Esophagus squamous epithelium (tissue), 5 donors: ENCODE measurements at places on chromosomes 2 and 18.

- DNase-seq: no peak
Measured at GRCh38 chr2:64840426-64840881, 148.7 kb upstream of the SLC1A4 start.

DNA sequence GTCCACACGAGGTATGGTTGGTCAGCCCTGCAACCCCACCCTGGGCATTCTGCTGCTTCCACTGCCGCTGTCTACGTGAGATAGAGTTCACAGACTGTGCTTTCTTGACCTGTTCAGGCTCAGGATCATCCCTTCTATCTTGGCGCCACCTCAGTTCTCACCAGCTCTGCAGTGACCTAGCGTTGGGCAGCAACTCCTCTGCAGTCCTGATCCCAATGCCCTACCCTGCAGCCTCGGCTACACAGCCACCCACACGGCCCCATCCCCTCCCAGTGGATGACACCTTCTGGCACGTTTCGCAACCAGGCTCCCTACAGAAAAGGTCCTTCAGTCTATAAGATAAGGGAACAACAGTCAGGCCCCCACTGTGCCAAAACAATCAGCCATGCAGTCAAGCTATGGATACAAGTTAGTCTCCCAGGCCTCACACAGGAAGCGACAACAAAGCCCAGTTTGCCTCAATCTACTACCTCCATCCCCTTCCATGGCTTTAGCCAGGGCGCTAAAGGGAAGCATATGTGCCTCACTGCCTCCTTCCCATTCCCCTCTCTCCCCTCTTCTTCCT, 317.9 kb upstream of the PKDCC start:
- no peak for DNase-seq

GRCh38 chr2:229993236-229993635, 70.9 kb downstream of the FBXO36 start:
- DNase-seq: no peak

DNA sequence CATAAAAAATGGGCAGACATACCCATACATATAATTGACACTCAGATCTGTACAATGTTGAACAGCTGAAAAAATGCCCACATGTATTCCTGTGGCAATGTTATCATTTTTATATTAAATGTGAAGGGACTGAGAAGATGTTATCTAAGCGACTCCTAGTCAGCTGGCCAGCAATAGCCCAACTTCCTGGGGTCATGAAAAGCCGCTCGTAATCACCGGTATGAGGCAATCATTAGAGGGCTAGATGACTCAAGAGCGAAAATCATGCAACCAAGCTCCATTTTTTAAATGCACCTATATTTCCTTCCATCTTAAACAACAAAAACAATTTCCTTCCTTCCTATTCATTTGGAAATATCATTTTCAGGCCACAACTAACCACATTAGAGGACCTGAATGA, 274.6 kb upstream of the CCDC68 start:
- no peak for DNase-seq

- DNase-seq: no peak
Measured at GRCh38 chr2:1595274-1595673, 149.0 kb downstream of the PXDN start.

- DNase-seq: no peak
Measured at GRCh38 chr2:216575465-216575864, 57.8 kb upstream of the IGFBP2 start.

- DNase-seq: no peak
Measured at GRCh38 chr2:172215936-172216335, 113.2 kb upstream of the DLX2 start.

- DNase-seq: no peak
Measured at GRCh38 chr2:219664944-219665343, 37.5 kb downstream of the SLC4A3 start.

- DNase-seq: no peak
Measured at GRCh38 chr2:46674488-46674887, 195.1 kb downstream of the TMEM247 start.

DNA sequence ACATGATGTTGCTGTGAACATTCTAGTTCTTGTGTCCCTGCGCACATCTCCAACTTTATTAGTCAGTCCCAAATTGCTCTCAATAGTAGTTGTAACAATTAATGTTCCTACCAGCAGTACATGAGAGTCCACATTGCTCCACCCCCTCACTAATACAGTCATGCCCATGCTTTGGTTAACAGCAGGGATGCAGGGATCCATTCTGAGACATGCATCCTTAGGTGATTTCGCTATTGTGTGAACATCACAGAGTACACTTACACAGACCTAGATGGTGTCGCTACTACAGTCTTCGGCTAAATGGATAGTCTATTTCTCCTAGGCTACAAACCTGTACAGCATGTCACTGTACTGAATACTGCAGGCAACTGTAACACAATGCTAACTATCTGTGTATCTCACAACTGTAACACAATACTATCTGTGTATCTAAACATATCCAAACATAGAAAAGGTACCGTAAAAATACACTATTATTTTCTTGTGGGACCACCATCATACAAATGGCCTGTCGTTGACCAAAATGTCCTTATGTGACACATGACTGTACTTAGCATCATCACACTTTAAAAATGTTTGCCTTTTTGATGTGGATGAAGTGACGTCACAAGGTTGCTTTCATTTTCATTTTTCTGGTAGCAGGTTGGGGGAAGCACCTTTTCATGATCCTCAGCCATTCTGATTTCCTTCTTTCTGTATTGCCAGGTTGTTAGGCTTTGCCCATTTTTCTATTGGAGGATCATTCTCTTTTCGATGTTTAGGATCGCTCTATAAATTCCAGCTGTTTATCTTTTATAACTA, 82.9 kb upstream of the RNF152 start:
- no peak for DNase-seq

GRCh38 chr2:214772443-214773015, 37.0 kb downstream of the BARD1 start:
- no peak for DNase-seq

GRCh38 chr2:240460781-240461431, 25.4 kb downstream of the GPC1 start:
- DNase-seq: no peak

DNA sequence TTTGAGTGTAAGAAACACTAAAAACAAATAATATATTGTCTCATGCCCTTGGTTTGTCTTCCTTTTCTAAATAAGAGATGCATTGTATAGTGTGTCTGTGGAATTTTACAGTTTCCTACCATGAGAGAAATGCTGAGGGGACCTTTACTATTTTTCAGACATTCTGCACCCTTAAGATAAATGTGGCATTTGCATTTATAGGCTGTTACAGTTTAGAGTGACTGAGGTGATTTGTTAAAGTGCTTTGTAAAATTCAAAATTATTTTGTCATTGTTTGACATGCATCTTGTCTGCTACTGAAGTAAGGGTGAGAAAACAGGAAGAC, 78.9 kb upstream of the ZSWIM2 start:
- no peak for DNase-seq

GRCh38 chr2:162198239-162198638, 45.0 kb downstream of the FAP start:
- no peak for DNase-seq

DNA sequence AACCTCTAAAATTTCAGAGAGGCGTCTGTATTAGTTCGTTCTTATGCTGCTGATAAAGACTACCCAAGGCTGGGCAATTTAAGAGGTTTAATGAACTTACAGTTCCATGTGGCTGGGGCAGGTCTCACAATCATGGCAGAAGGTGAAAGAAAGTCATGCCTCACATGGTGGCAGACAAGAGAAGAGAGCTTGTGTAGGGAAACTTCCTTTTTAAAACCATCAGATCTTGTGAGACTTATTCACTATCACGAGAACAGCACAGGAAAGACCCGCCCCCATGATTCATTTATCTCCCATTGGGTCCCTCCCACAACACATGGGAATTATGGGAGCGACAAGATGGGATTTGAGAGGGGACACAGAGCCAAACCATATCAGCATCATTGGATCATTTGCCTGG, 183.2 kb upstream of the SIX2 start:
- no peak for DNase-seq

DNA sequence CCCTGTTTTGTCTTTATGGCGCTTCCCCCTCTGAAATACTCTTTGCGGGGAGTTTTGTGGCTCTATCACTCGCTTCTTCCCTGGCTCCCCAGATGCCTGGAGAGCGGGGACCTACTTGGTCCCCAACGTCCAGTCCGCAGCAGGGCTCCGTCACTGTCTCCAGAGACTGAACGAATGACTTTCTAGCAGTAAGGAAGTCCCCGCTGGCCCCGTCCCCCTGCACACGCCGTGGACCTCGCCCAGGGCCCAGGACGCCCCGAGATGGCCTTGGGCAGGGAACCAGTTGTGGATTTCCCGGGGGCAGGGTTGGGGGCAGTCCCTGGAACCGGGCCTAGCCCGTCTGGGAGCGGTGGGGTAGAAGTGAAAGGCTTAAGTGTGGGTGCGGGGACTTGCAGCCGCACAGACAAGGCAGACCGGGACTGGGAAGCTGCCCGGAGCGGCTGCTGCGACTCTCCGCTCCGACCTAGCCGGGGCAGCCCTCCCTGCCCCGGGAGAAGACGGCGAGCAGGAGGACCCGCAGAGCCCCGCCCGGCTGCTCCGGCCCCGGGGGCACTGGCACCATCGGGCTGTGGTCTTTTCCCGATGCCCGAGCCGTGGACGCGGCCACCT, 821 bp upstream of the EPHA4 start:
- no peak for DNase-seq

DNA sequence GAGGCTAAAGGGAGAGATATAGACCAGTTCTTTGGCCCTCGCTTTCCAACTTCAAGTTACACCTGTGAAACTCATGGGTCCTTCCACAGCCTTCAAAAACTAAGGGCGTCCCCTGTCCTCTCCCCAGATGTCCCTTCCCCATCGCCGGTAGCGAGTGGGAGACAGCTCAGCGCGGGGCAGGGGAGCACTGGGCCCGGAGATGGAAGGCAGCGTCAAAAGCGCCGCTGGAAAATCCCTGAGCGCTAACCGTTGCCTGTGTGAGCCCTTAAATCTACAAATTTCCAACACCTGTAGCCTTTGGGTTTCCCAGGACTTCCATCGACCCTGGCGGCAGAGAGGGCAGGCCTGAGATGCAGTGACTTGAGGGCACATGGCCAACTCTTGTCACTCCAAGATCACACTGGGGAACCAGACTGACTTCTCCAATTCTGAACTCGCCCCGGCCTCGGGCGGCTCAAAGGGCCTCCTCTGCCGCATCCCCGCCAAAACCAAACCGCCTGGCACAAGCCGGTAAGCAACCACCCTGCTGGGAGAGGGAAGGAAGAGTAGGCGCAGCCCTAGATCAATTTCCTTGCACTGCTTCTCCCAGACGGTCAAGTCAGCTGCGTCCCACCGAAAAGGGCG, 879 bp upstream of the EPAS1 start:
- no peak for DNase-seq

DNA sequence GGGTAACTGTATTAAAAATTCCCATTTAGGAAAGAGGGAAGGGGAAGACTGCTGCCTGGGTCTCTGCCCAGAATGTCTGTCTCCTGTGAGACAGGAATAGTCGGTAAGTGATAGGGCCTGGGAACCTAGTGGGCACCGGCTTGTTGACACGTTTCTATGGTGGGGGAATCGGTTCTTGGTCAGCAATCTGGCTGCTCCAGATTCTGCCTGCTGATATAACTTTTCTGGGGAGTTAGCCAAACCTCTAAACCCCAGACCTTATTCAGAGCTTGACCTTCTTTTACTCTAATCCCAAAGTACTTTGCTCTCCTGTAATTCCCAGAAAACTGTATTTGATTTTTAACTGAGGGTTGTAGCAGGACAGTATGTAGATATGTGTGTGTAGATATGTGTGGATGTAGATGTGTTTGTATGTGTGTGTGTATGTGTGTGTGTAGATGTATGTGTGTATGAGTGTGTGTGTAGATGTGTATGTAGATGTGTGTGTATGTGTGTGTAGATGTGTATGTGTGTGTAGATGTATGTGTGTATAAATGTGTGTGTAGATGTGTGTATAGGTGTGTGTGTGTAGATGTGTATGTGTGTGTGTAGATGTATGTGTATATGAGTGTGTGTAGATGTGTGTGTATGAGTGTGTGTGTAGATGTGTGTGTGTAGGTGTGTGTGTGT, 61.8 kb upstream of the TXNDC2 start:
- DNase-seq: no peak

- no peak for DNase-seq
Measured at GRCh38 chr2:164903951-164904350, 51.4 kb downstream of the SLC38A11 start.

DNA sequence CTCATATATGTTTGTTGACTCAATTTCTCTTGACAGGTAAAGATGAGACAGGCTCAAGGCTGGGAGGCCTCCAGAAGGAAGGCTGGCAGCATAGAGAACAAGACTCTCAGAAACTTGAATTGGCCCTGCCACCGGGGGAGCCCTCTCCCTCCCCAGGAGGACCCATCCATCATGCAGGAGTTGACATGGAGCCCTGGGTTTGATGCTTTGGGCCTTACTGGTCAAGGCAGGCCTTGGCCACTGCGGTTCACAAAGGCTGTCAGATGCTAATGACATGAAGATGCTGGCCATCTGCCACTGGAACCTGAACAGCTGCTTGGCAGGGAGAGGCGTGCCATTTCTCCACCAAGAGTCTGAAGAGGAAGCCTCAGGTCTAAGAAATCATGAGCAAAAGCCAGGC, 193.6 kb downstream of the MTCL1 start:
- no peak for DNase-seq

DNA sequence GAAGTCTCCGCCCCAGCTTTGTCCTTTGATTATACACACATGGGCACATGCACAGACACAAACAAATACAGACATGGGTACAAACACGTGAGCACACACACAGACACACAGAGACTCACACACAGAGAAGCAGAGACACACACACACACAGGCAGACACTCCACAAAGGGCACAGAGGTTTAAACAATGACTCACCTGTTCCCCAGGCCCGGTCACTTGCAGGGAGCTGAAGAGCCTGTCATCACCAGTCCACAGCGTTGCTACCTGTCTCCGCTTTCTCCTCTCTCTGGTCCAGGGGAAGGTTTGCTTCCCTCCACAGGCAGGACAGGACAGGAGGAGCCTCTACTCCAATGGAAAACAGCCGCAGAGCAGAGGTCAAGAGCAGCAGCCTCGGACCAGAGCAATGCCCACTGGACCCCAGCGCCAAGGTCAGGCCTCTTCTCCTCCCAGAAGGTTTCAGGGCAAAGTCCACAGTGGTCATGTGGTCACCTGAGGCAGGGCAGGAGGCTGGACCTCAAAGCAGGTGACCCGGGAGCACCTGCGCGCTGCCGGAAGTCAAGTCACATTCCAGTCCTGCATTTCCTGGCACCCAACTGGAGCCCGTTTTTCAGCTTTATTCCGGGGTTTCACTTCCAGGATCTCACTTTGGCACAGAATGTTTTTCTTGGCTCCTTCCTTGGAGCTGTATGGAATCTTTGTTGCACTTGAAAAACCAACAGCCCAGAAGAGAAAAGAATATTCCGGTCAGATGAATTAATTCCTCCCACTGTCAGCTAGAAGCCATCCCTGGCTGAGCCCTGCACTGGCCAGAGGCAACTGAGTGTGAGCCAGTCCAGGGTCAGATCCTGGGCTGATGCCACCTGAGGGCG, at the start of gene RAB17:
Gene RAB17 (minus strand): TSS at position 463 of the 869 bp plus-strand sequence. CDS start 4,580 bp downstream, outside the sequence.
- DNase-seq: no peak

GRCh38 chr2:162241571-162241970, 1.7 kb downstream of the FAP start:
- no peak for DNase-seq

GRCh38 chr18:59821983-59822382, 77.8 kb upstream of the PMAIP1 start:
- no peak for DNase-seq

- DNase-seq: no peak
Measured at GRCh38 chr18:41873730-41874129, 81.3 kb upstream of the PIK3C3 start.

GRCh38 chr2:240724431-240724830, 32.8 kb downstream of the AQP12A start:
- DNase-seq: no peak

GRCh38 chr2:135318808-135319207, 212.2 kb downstream of the ZRANB3 start:
- no peak for DNase-seq

- DNase-seq: no peak
Measured at GRCh38 chr2:20609349-20609994, 41.4 kb downstream of the HS1BP3 start.
